ENCODE measurements at places on chromosomes 6 and 20. TPM values are rescaled to one million over a fixed set of nuclear protein-coding genes. Genes with fewer than 3 reads are reported as not detected.

Gene CRYBG1
- 1.9 TPM for polyA plus RNA-seq

Gene TNNC2
- polyA plus RNA-seq: 0.83 TPM

Gene BMP7
- 0.09 TPM for polyA plus RNA-seq

Gene C20orf202
- polyA plus RNA-seq: not detected

Gene RIN2
- polyA plus RNA-seq: 45.6 TPM

Gene CAGE1
- polyA plus RNA-seq: not detected

Gene PCSK2
- polyA plus RNA-seq: not detected

Gene CLVS2
- not detected for polyA plus RNA-seq

Gene KCNK16
- polyA plus RNA-seq: not detected

GRCh38 chr6:3221578-3221977 lies 5.9 kb downstream of the TUBB2B start:
- DNase-seq: no peak
- peaks cover 21% of the 10 kb centered on the region for H3K27me3 ChIP-seq
- H3K4me1 ChIP-seq: no peaks in the 10 kb centered on the region
- H3K27ac ChIP-seq: no peak overlapping the region

- H3K4me3 ChIP-seq: no peak overlapping the region
- peaks cover 7% of the 10 kb centered on the region for H3K4me1 ChIP-seq
- peaks cover 14% of the 10 kb centered on the region for H3K27me3 ChIP-seq
- peak; percentile 73 for DNase-seq
- no peaks in the 10 kb centered on the region for H3K36me3 ChIP-seq
- H3K27ac ChIP-seq: no peak overlapping the region
Observed at GRCh38 chr6:1094306-1094705, 217.6 kb upstream of the FOXQ1 start.

DNA sequence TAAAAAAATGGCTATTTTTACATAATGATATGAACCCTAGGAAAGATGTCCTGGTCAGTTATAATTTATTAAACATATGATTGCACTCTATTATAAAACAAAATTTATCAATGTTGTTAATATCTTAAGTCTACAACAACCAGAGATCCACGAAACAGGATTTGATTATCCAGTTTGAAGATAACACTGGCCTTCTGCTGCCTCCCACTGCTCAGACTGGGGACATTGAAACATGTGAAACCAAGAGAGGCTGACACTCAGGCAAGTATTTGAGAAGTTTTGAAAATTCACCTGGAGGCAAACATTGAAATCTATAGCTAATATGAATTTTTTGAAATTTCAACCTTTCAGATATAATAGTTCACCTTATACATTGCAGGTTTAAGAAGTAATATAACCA lies 219.3 kb upstream of the HSF2 start:
- no peaks in the 10 kb centered on the region for H3K4me1 ChIP-seq
- H3K27ac ChIP-seq: no peak overlapping the region
- no peaks in the 10 kb centered on the region for H3K27me3 ChIP-seq
- no peaks in the 10 kb centered on the region for H3K36me3 ChIP-seq
- peak; percentile 28 for DNase-seq

DNA sequence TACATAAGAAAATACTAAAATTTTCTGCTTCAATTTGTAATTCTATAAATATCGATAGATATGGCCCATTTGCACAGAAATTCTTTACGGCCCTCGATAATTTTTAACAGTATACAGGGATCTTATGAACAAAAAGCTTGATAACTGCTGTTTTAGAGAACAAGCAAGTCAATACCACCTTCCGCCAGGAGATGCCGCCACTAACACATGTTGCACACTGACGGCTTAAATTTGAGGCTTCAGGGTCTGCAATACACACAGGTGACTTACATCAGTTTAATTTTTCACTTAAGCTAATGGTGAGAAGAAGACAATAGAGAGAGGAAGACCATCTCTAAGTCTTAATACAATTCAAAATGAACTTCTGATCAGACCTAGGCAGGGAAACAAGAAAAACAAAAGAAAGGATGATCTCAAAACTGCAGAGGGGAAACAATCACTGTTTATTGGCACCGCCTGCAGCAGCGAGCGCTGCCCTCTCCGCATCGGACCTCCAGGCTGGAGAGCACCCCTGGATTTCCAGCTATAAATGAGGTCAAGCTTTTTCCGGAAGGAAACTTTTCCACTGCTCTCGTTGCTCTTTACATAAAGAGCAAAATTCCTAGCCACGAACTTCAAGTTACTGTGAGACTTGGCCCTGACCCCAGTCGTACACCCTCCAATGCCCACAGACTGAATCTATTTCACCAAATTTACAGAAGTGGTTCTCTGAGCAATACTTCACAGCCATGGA lies 53.9 kb downstream of the OTOR start:
- H3K4me3 ChIP-seq: peak overlapping the region; percentile 25
- H3K27me3 ChIP-seq: peaks cover 39% of the 10 kb centered on the region

DNA sequence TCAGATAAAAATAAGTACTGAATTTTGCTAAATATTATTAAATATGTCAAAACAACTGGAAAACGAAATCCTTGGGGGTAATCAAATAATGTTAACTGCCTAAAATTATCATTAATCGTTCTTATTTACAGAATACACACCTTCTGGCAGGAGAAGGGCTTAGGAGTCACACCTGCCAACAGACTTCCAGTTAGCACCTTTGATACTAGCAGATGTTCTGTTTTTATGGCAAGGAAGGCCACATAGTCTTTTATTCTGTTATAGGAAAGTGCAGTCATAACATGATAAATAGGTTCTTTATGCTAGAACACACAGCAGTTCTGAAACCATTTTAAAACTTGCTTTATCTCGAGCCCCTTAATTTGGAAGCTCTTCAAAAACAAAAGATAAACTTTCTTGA lies 464.1 kb downstream of the UTRN start:
- no peaks in the 10 kb centered on the region for H3K27me3 ChIP-seq
- no peak for DNase-seq
- no peak overlapping the region for H3K27ac ChIP-seq
- peaks cover 35% of the 10 kb centered on the region for H3K36me3 ChIP-seq
- H3K4me3 ChIP-seq: no peak overlapping the region
- no peaks in the 10 kb centered on the region for H3K4me1 ChIP-seq

GRCh38 chr6:50128420-50129005 lies 78.8 kb upstream of the DEFB112 start:
- H3K4me3 ChIP-seq: no peak overlapping the region
- no peaks in the 10 kb centered on the region for H3K36me3 ChIP-seq
- H3K27me3 ChIP-seq: no peaks in the 10 kb centered on the region
- DNase-seq: peak; percentile 50
- H3K27ac ChIP-seq: no peak overlapping the region
- H3K4me1 ChIP-seq: no peaks in the 10 kb centered on the region

DNA sequence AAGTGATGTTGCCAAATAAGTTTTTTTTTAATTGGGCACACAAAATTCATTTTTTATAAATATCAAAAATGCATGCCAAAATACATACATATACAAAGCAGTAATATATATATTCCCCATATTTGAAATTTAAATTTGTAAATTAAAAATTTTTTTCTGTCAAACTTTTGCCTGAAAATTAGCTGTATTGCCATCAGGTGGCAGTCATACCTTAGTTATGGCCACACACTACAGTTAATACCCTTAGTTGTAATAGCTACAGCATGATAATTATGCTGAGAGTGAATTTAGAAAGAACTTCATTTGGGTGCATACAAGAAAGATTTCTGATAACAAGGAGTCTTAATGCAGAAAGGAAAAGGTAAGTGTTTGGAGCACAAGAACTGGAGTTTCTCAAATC lies 46.2 kb upstream of the SDHAF4 start:
- no peaks in the 10 kb centered on the region for H3K4me1 ChIP-seq
- no peak overlapping the region for H3K27ac ChIP-seq
- H3K27me3 ChIP-seq: no peaks in the 10 kb centered on the region
- no peaks in the 10 kb centered on the region for H3K36me3 ChIP-seq
- no peak overlapping the region for H3K4me3 ChIP-seq
- peak; percentile 37 for DNase-seq

- H3K4me3 ChIP-seq: no peak overlapping the region
- no peaks in the 10 kb centered on the region for H3K27me3 ChIP-seq
- no peaks in the 10 kb centered on the region for H3K36me3 ChIP-seq
Observed at GRCh38 chr6:12102350-12102749, 90.2 kb downstream of the HIVEP1 start.

Measured in GM23248 (cell line).